Cerebellar nuclear complex (tissue), 1 donor: ENCODE measurements at places on chromosomes 1 and 21.
A peak's percentile ranks its signal among the peaks of the same experiment; 100 is the strongest.

- no peak for DNase-seq
Measured at GRCh38 chr1:39829791-39830533, 41.3 kb upstream of the BMP8B start.

- DNase-seq, result no peak
Measured at GRCh38 chr1:30613188-30613587, 110.2 kb downstream of the MATN1 start.

DNA sequence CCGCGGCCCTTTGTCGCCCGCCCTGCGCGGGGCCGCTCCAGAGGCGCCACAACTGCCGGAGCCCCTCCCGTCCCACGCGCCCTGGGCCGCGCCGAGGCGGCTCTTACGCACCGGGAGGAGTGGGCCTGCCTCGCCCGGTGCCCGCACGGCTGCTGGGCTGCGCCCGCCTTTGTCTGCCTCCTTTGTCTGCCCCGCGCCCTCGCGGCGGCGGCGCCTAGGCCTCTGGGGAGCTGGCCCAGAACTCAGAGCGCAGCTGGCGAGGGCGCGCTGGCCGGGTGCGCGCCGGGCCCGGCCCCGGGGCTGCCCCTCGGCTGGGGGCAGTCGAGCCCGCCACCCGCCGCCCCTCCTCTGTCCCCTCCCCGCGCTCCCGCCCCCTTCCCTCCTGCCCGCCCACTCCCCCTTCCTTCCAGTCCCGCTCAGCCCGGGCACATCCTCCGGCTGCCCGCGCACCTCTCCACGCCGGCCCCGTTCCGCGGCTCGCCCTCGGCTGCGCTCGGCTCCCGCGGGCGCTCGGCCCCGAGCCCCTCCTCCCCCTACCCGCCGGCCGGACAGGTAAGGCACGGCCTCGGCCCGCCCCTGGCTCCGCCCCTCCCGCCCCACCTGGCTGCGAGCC is at the start of gene DRAXIN:
Gene DRAXIN (plus strand): TSS at position 409 of the 613 bp plus-strand sequence. CDS start 14,549 bp downstream, outside the sequence.
- no peak for DNase-seq

- peak; percentile 29 for DNase-seq
Measured at GRCh38 chr1:44714944-44715571, 15.9 kb downstream of the RNU5D-1 start.

DNA sequence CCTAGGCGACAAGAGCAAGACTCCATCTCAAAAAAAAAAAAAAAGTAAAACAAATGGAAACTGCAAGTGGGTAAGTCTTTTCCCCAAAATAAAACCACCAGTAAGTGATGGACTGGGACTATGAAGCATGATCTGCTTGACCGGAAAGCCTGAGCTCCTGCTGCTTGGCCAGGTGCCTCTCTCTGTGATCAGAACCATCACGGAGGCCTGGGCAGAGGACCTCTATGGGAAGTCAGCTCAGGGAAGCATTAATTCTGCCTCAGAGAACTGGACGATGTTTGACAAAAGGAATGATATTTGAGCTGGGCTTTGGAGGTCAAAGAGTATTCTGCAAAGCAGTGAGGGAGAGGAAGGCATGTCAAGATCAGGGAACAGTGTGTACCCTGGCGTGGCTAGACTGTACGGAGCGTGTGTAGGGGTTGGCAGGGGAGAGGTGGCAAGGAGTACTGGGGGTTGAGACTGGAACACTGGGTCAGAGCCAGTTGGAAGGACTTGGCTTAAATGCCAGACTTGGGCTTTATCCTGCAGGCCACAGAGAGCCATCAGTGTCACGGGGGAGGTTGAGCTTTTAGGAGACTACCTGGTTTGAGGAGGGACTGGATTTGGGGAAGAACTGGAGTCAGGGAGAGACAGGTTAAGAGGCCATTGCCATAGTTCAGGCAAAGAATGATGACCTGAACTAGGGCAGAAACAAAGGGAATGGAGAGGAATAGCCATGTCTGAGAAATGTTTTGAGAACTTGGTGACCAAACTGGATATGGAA is 16.4 kb downstream of the ATP1A2 start:
- DNase-seq, result peak; percentile 38

- DNase-seq, result no peak
Measured at GRCh38 chr1:21868482-21868881, 56.4 kb downstream of the LDLRAD2 start.

- DNase-seq, result no peak
Measured at GRCh38 chr1:214364786-214365295, 83.9 kb downstream of the SMYD2 start.

GRCh38 chr1:173823781-173824314 is 625 bp upstream of the DARS2 start:
- DNase-seq, result no peak

DNA sequence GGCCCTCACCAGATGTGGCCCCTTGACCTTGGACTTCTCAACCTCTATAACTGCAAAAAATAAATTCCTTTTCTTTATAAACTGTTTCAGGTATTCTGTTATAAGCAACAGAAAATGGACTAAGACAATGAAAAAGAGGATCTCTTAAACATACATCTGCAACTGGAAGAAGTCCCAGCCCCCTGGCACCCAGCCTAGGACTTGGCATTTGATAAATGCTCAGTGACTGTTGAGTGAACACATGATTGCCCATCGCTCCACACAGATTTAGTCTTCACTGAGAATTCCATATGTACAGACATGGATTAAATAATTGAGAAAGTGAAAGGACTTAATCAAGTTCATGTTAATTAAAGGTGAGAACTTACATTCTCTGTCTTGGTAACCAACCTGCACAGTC is 344.9 kb upstream of the RUNX1 start:
- DNase-seq, result no peak

- no peak for DNase-seq
Measured at GRCh38 chr1:112172294-112172882, 182.9 kb upstream of the KCND3 start.

DNA sequence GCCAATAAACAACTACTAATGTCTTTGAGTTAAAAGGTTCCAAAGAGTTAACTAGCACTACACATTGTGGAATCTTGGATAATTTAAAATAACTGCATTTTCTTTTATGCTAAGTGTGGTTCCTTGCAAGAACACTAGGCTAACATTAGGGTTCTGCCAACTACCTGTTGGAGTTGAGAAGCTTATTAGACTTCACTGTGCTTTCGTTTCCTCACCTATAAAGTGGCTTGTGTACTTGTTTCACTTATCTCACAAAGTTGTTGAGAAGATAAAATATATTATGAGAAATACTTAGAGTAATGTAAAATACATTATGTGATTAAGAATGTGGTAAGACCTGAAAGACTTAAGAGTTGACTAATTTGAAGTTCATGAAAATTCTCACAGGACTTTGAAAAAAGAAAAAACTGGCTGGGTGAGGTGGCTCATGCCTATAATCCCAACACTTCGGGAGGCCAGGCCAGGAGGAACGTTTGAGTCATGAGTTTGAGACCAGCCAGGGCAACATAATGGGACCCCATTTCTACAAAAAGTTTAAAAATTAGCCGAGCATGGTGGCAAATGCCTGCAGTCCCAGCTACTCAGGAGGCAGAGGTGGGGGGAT is 5.6 kb upstream of the RRAGC start:
- no peak for DNase-seq

GRCh38 chr1:243740255-243740999 is 109.6 kb downstream of the AKT3 start:
- no peak for DNase-seq

- DNase-seq, result no peak
Measured at GRCh38 chr21:34552360-34553098, 40.5 kb upstream of the KCNE1 start.
